ENCODE measurements at places on chromosomes 5 and 9.

- DNase-seq, result no peak
Observed at GRCh38 chr9:105438141-105438806, 9.6 kb upstream of the FSD1L start.

DNA sequence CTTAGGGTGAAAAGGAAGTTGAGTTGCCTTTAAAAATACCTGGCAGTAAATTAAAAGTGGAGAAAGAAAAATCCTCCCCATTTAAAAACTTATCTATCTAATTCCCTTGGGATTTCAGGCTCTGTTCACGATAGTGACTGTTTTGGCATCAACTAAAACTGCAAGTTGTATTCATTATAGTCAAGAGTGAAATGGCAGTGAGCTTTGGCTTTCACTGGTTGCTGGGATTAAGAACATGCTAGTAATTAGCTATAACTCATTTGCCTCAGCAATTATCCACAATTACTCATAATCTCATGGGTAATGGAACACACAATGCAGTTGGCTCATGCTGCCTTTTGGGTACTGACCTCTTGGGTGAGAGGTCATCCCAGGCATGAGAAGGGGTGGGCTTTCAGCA, 250.1 kb downstream of the GAS1 start:
- DNase-seq, result no peak

DNA sequence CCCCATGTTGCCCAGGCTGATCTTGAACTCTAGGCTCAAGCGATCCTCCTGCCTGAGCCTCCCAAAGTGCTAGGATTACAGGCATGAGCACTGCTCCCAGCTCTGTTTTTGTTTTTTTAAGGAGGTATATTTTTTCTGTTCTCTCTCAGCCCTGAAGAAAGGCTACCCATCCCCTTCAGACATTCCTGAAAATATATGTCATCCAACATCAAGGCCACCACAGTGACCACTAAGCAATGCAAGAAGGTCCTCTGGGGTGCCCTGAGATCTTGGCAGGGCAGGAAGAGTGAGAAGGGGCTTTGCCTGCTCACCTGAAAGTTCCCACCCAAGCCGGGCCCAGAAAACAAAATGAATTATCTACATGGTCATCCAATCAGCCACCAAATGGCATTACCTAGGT, 47.8 kb upstream of the IL17B start:
- no peak for DNase-seq

DNA sequence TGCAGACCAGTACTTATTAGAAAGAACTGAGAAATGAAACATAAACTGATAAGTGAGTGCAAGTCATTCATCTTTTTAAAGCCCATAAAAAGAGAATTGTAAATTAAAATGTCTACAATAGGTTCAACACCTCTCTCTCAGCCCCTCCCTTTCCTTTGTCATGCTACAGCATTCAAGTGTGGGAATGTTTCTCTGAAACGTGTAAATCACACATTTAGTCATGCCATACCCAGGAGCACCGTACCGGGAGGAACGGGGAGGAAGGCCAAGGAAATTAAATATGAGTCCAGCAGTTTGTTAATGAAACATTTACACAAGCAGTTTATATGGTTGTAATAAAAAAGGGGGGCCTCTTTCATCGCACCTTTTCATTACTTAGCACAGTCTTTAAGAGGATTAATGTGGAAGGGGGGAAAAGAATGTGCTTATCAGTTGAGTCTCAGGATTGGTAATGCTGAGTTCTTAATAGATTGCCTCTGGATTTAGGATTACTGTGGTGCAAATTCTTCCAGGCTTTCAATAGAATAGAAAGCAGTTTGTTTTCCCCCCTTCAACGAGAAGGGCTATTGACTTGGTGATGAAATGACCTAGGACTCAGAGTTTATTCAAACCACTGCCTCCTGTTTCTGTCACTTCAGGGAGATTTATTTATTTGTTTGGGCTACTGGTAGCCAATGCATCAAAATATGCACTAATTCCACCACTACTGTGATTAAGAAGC, 176.0 kb upstream of the ZNF608 start:
- no peak for DNase-seq

DNA sequence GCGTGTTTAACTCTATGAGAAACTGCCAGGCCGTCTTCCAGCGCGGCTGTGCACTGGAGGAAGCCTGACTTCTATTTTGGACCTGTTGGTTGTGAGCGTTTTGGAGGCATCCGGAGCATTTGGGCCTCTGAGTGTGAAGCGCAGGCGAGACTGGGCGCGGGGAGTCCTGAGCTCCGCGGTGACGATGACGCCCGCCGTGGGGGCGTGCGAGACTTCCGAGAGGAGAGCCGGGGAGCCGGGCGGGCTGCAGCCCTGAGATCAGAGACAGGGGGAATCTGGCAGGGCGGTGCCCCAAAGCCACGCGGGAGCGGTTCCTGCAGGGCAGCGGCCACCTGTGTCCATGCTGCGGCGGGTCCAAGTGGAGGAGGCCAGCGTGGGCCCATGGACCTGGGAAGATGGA, 47.4 kb downstream of the NTNG2 start:
- DNase-seq, result no peak

DNA sequence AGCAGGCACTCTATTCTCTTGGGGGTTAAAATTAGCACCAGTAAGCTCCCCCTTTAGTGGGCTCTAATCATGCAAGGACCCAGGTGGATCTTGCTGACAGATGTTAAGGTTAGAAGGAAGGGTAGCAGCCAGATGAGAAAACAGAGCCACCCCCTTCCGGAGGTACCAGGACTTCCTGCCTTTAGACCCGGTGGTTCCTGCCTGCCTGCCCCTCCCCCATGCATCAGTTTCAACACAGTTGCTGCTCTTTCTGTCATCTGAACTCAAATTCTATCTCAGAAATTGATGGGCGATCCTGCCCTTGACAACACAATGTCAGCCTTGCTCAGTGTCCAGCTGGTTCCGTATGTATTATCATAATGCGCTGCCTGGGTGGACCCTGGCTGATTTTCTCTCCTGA, 287.3 kb downstream of the EBF1 start:
- peak; percentile 67 for DNase-seq

DNA sequence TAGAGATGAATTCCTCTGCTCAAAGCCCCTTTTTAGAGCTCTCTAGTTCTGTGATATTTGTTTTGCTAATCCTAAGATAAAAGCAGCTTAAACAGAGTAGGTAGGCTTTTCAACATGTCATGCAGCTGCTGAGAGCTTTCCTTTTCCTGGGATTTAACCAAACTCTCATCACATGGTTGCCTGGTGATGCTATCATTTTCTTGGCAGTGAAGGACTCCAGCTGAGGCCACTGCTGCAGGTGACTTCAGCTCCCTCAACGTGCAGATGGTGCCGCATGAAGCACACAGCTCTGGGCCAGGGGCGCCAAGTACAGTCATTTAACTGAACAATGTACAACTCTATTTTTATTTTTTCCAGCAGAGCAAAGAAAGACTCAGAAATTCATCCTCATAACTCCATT, 42.2 kb downstream of the SECISBP2 start:
- no peak for DNase-seq

GRCh38 chr9:88359974-88360373, 28.3 kb upstream of the SPIN1 start:
- no peak for DNase-seq

- DNase-seq, result peak; percentile 15
Observed at GRCh38 chr9:93452710-93453046, 703 bp downstream of the FAM120AOS start.

GRCh38 chr9:93148721-93149120, 14.7 kb upstream of the NINJ1 start:
- DNase-seq, result no peak

- no peak for DNase-seq
Observed at GRCh38 chr9:89313842-89314241, 2.8 kb downstream of the CKS2 start.

- no peak for DNase-seq
Observed at GRCh38 chr5:14710313-14710994, 45.9 kb downstream of the OTULIN start.

- DNase-seq, result no peak
Observed at GRCh38 chr5:127176769-127177168, 103.5 kb upstream of the C5orf63 start.

GRCh38 chr9:33202552-33203201, 35.5 kb upstream of the B4GALT1 start:
- peak; percentile 68 for DNase-seq

DNA sequence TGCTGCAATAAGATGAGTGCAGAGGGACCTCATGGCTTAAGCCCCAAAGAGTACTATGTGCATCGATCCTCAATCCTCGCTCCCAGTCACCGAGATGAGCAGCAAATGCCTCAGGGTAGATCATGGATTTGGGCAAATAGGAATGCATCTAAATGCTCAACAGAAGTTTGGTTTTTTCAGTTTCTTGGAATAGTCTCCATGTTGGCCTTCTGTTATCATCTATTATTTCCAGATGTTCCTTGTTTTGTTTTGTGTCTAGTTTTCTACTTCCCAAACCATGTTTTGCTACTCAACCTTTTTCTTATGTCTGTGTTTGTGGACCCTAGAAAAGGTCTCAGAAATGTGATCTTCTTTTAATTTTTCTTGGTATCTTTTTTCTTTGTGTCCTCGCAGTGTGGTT, 43.5 kb upstream of the RASGRF2 start:
- no peak for DNase-seq

GRCh38 chr5:133846478-133847226, 121.8 kb downstream of the C5orf15 start:
- DNase-seq, result no peak

DNA sequence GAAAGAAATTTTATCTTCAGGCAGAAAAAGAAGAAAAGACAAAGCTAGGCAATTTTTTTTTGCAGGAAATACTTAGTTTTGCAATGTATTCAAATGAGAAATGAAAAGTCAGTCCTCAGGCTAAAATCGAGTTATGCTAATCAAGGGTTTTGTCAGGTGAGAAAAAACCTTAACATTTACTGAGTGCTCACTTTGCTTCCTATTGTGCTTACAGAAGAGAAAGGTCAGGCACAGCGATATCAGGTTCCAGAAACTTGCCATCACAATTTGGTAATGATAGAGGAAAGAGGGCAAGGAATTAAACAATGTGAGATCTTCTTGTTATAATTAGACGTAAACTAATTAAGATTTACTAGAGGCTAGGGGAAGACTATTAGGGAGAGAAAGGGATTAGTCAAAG, 431.7 kb upstream of the CTNND2 start:
- no peak for DNase-seq

DNA sequence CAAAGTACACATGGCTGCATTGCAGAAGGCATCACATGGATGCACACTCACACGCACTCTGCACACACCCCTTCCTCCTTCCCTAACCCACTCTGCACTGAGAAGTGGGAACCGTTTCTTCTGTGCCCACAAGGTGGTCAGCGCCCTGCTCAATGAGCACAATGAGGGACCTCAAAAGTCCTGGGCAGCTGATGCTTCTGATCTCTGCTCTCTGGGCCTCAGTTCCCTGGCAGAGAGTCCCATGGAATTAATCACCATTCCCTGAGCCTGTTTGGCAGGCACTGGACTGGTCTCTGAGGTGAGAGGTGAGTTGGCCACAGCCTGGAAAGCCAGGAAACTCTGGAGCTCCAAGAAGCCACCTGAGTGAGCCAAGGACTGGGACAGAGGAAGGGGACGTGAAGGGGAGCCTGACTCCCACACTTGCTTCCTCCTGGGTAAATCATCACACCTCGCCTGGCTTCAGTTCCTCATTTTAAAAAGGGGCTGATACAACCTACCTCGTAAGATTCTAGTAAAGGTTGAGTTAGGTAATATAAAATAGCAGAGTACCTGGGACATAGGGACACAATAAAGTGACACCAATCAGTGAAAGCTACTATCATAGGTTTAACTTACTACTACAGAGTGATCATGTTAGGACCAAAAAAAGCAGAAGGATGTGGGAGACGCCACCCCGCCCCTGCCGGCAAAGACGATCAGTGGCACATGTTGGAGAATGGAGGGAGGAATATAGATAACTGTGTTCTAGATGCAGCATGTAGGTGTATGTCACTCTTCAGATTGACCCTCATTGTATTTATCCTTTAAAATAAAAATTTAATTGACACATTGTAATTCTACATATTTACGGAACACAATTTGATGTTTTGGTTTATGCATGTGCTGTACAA, 21.1 kb upstream of the IGFBPL1 start:
- peak; percentile 19 for DNase-seq

- DNase-seq, result no peak
Observed at GRCh38 chr5:164753434-164753833, 1248.0 kb downstream of the MAT2B start.

DNA sequence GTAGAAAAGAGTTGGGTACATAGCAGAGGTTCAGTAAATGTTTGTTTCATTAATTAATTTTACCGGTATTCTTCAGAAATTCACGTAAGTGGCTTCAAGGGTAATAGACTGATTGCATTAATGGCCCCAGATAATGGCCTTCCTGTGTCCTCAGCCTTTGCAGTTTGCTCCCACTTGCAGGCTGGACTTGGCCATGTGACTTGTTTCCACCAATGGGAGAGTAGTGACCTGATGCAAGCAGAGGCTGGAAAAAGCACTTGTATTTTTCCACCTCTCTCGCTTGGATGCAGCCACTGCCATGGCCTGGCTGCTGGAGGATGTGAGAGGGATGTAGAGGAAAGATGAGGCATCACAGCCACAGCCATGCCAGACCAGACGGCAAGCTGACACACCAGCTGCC, 480.9 kb downstream of the CDK5RAP2 start:
- no peak for DNase-seq

- no peak for DNase-seq
Observed at GRCh38 chr9:6794936-6795335, 37.2 kb downstream of the KDM4C start.

DNA sequence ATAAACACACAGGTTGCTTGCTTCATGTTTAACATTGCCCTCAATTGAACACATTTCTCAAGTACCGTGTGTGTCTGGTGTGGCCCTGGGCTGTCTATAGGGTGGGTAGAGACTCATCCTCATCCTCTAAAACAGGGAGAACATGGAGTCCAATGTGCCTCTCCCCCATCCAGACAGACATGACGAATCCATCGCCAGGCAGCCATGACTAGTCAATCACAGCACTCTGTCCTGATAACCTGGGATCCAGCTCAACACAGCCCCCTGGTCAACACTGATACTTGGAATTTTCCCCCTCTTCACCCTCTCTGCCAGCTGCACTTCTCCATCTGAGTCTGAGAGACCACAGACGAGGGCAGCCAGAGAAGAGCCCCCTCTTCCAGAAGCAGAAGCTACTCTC, 10.7 kb upstream of the NTNG2 start:
- DNase-seq, result no peak

DNA sequence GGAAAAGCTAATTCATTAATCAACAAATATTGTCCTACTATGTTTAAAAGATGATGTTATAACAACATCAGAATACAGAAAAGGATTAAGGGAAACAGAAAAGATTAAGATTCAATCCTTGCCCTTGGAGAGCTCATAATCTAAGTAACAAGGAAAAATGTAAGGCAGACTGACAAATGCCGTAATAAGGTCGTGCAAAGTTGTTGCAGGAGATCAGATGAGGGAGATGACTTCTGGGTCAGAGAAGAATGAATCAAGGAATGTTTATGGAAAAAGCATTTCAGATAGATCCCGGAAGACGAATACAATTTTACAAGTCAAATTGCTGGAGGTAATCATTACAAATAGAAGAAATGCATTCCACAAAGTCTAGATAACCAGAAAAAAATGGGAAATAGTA, 6.4 kb downstream of the ADAMTS6 start:
- no peak for DNase-seq
